Activated naive CD8-positive, alpha-beta T cell treated with anti-CD3 and anti-CD28 coated beads, Interleukin-2, amount 50 U/mL, for 24 hours (primary cell): ENCODE measurements at places on chromosomes 12 and 14.

DNA sequence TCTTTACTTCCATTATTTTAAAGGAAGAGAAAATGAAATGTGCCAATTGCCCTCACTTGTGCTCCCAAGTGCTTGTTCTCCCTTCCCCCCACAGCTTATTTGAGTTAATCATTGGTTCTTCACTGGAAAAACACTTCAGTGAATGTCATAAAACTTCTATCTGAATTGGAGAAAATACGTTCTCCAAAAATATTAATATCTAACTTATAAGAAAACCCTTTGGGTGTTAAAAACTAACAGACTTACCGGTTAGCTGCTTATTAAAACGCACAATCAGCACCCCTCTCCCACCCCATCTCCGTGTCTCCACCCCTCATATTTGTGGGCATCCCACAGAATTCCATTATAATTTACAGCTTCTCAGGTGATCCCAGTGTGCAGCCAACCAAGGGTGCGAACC is 31.7 kb downstream of the PLEKHA5 start:
- DNase-seq, result no peak

DNA sequence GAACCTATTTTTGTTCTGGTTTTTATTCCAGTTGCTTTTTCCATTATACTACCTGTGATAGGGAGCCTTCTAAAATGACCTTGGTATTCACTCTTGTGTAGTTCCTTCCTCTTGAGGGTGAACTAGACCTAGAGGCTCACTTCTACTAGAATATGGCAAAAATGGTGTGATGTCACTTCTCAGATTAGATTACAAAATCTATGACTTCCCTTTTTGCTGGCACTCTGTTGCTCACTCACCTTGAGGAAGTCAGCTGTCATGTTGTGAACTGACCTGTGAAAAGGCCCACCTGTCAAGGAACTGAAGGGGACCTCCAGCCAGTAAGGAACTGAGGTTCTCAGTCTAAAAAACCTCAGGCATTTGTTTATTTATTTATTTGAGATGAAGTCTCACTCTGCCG is 5.7 kb downstream of the MIPOL1 start:
- no peak for DNase-seq

DNA sequence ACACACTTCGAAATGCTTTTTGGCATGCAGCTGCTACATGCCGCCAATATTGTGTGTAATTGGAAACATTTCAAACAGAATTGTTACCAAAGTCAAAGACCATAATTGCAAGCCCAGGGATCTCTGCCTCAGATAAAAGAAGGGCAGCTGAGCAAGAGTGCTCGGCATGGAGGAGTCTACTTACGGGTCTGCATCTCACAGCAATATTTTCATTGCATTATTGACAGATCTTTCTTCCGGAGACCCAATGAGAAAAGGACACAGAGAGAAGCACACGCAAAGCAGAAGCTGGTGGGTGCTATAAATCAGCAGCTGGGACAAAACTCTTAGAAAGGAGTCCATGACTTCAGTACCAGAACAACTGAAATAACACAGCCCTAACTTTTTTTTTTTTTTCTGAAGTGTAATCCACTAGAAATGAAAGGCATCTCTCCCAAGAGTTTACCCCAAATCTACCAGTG is 4.9 kb downstream of the PRICKLE1 start:
- DNase-seq, result no peak

DNA sequence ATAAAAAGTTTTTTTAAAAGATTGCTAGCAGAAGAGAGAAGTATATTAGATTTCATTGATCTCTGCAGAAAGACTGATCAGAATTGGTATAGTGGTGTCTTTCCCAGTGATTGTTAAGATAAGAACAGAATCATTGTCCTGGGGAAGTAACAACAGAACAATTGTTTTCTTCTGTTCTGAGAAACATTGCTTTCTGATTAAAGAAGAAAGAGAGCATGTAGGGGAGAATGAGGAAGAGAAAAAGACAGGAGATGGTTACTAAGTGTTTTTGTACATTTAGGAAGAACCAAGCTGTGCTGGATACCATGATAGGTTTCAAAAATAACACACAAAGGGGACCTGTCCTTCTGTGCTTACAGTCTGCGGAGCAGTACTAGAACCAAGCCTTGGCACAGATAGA is 5.0 kb downstream of the USP30 start:
- no peak for DNase-seq

GRCh38 chr14:65866886-65867285 is 454.4 kb downstream of the FUT8 start:
- DNase-seq, result no peak

DNA sequence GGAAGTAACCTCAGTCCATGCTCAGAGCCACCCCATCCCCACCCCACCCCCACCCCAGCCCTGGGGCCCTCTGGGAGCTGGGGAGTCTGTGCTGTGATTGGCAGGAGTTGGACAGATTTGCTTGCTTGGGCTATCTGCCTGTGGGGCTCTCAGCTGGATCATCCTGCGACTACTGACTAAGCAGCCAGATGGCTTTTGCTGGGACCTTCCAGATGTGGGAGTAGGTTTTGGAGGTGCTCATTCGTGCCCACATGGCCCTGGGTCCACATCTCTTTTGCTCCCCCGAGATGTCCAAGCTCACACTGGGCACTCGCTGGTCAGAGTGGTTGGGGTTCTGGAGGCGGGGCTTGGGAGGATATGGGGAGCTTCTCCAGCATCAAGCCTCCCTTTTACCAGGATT is 138.9 kb downstream of the TSPAN9 start:
- no peak for DNase-seq

- peak; percentile 77 for DNase-seq
These were observed 32.3 kb downstream of the NINJ2 start for GRCh38 chr12:630656-631632.

DNA sequence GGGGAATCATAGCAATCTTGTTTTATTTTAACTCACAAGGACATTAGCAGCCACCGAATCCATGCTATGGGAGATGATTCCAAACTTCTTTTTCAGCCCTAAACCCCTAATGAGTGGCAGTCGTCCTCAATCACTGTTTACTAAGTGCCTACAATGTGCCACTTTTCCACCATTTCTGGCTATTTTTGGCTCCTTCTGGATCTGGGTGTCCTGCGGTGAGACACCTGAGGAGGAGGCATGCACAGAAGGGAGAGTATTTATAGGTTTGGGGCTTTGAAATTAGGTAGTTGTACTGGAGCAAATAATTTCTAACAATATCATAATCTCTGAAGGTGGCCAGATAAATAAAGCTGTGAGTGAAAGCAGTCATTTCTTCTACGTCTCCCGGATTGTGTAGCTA is 1125.6 kb downstream of the BCL11B start:
- no peak for DNase-seq

- DNase-seq, result no peak
These were observed 54.6 kb downstream of the SPTLC2 start for GRCh38 chr14:77561881-77562280.

GRCh38 chr12:52049286-52049685 is 2.0 kb upstream of the NR4A1 start:
- DNase-seq, result no peak

DNA sequence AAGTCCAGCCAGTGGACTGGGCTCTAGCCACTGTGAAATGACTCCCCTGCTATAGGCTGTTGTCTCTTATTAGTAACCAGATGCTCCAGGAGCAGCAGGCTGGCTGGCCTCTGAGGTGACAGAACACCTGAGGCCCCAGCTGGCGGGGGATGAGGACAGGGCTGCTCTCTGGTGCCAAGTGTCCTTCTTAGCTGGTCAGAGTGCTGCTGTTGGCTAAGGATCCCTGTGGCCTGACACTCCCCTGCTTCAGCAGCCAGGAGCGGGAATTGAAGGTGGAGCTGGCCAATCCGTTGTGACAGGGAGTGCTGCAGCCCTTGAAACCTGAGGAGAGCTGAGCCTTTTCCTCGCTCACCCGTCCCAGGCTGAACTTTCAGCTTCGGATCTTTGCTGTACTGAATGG is 30.7 kb downstream of the TMEM229B start:
- DNase-seq, result no peak

- DNase-seq, result no peak
These were observed 7.5 kb upstream of the WSB2 start for GRCh38 chr12:118068445-118068844.

DNA sequence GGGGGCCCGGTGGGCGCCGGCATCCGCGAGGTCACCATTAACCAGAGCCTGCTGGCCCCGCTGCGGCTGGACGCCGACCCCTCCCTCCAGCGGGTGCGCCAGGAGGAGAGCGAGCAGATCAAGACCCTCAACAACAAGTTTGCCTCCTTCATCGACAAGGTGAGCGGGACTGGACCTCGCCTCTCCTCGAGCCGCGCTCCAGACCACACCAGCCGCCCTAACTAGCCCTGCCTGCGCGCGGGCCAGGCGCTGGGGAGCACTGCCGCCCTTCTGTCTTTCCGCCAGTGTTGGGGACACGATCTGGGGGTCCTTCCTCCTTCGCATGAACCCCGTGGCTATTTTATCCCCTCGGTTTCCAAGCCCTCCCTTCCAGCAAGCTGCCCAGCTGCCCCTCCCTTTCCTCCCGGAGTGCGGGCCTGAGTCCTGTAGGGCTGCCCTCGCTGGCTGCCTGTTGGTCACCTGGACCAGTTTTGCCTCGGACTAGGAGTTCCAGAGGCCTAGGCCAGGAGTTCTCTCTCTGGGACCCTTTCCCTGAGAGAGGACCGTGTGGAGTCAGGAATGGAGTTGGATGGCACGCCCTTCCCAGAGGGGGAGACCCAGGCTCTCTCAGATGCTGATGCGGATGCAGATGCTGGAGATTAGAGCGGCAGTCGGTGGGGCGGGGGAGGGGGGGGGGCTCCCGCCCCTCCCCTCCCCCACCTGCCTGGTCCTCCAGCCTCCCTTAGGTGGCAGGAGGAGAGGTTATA is 592 bp downstream of the KRT7 start:
- no peak for DNase-seq

GRCh38 chr12:54039417-54040147 is 6.7 kb downstream of the HOXC5 start:
- DNase-seq, result no peak

- DNase-seq, result peak; percentile 14
These were observed 58.7 kb upstream of the RD3L start for GRCh38 chr14:104001003-104001402.

- peak; percentile 4 for DNase-seq
These were observed 80.6 kb upstream of the DAAM1 start for GRCh38 chr14:59107819-59108218.

GRCh38 chr14:67622675-67623074 is 3.0 kb downstream of the ARG2 start:
- no peak for DNase-seq

- no peak for DNase-seq
These were observed 24.0 kb downstream of the FAM222A start for GRCh38 chr12:109737631-109738030.

GRCh38 chr12:108884116-108885012 is 4.5 kb downstream of the DAO start:
- peak; percentile 79 for DNase-seq

GRCh38 chr14:95662376-95663186 is 23.6 kb upstream of the TCL1B start:
- no peak for DNase-seq

DNA sequence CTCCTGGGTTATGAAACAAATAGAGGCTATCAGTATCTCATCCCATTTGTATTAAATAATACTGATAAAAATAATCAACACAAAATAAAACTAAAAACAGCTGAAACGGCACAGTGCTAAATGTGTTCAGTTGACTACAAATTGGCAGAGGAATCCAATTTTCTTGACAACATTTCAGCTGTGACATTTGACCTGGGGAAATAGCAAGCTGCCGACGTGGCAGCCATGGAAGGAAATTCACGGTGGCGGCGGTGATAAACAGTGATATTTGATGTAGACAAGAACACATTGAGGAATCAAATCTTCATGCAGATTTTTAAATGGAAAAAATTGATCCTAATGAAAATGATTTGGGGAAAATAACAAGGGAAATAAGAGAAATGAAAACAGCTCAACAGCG is 159.1 kb upstream of the RTL1 start:
- no peak for DNase-seq

GRCh38 chr14:34340025-34340625 is 121.9 kb downstream of the SPTSSA start:
- no peak for DNase-seq

DNA sequence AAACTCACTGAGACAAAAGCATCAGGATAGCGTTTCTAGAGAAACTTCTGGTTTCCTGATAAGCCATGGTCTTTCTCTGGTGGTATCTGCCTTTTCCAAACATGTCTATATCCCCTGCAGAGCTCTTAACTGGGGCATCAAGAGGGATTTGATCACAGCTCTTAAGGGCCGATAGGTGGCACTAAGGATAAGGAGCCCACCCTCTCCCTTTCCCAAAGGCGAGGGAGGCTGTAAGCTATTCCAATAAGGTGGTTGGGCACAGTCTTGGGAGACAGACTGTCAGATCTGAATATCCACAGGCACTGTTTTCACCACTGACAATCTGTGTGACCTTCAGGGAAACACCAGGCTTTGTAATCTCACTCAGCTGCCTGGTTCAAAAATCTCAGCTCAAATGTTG is 206.0 kb downstream of the ADGRD1 start:
- DNase-seq, result no peak

- DNase-seq, result no peak
These were observed 51.2 kb upstream of the HELB start for GRCh38 chr12:66251049-66251448.

GRCh38 chr12:70853326-70853725 is 67.2 kb downstream of the PTPRR start:
- DNase-seq, result no peak

GRCh38 chr12:106195621-106196027 is 52.2 kb downstream of the CKAP4 start:
- no peak for DNase-seq

GRCh38 chr12:97134495-97134894 is 227.4 kb downstream of the NEDD1 start:
- no peak for DNase-seq
